ENCODE measurements at places on chromosomes 1 and 21.

- no peak for DNase-seq
- no peak overlapping the region for H3K27ac ChIP-seq
- H3K27me3 ChIP-seq: no peaks in the 10 kb centered on the region
- H3K36me3 ChIP-seq: peaks cover 57% of the 10 kb centered on the region
- no peaks in the 10 kb centered on the region for H3K4me1 ChIP-seq
- no peak overlapping the region for H3K4me3 ChIP-seq
Observed at GRCh38 chr1:100076744-100077143, 56.0 kb downstream of the SASS6 start.

- H3K4me1 ChIP-seq: peaks cover 51% of the 10 kb centered on the region
- DNase-seq: no peak
- H3K4me3 ChIP-seq: peak overlapping the region; percentile 29
- H3K27ac ChIP-seq: no peak overlapping the region
- H3K27me3 ChIP-seq: no peaks in the 10 kb centered on the region
Observed at GRCh38 chr1:226710501-226710900, 28.6 kb downstream of the ITPKB start.

DNA sequence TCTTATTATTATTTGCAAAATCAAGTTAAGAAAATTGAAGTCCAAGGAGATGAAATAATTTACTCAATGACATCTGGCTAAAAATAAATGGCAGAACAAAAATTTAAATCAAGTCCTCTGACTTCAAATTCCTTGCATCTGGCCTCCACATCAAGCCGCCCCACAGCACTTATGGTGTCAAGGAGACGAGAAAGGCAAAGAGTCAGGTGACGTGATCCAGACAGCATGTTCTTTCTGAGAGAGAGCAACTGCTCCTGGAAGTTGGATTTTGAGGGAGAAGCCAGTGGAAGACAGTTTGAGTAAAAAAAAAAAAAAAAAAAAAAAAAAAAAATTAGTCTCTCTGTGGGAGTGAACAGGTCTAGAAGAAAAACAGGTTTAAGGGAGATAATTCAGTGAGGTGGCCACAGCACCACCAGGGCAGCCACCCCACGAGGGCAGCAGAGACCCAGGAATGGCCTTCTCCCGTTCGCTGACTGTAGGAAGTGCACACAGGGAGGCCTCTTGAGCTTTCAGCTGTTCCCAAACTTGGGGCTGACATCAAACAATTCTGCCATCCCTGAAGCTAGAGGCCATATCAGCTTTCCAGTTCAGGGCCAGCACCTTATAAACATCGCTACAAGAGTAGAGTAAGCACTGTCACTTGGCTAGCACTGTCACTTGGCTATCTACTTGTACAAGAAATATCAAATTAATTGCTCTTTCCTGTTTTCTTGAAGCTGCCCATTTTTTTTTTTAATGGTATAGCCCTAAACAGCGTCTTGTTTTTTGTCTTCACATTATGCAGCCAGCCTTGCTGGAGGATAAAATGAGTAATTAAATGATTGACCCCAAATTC, 7.8 kb downstream of the C1orf162 start:
- peak; percentile 78 for DNase-seq
- no peak overlapping the region for H3K4me3 ChIP-seq
- no peaks in the 10 kb centered on the region for H3K27me3 ChIP-seq
- no peak overlapping the region for H3K27ac ChIP-seq

GRCh38 chr1:31786366-31787060, 22.4 kb upstream of the ADGRB2 start:
- H3K27me3 ChIP-seq: peaks cover 7% of the 10 kb centered on the region
- DNase-seq: no peak
- H3K4me3 ChIP-seq: no peak overlapping the region
- H3K4me1 ChIP-seq: no peaks in the 10 kb centered on the region
- no peaks in the 10 kb centered on the region for H3K36me3 ChIP-seq

DNA sequence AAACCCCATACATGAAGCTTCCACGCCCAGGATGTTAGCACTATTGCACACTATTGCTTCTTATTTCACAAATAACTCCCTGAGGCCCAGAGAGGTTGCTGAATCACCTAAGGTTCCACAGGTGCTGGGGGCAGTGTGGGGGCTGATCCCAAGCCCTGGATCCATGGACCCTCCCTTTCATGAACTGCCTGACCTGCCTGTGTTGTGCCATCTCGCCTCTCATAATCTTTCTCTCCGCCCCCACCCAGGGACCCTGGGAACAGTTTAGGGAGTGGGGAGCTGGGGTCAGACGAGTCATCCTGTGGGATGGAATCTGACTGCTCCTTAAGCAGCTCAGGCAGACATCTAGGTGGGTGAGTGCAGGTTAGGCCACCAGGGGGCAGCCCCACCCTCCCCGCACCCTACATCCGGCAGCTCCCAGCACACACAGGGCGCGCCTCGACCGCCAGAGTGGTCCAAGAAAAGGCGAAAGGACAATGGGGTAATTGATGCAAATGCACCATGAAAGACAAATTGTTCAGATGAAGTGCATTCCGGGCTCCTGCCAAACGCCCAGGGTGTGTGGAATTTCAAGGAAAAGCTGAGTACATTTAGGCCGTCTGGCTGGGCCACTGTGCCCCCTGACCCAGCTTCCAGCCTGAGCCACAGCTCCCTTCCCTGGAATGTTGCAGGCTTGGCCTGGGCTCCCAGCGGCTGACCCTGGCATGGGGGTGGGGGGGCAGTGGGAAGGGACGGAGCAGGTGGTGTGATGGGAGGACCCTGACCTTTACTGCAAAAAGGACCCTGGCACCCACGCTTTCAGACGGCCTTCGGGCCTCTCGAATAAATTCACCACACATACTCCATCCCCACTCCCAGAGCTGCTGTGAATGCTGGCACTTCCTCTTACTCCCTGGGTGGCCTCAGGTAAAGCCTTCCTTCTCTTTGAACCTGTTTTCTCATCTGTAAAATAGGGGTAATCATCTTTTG, 20.8 kb downstream of the PHLDA3 start:
- peak; percentile 71 for DNase-seq
- H3K27me3 ChIP-seq: no peaks in the 10 kb centered on the region
- no peaks in the 10 kb centered on the region for H3K36me3 ChIP-seq
- H3K27ac ChIP-seq: no peak overlapping the region
